CD14-positive monocyte (primary cell): ENCODE measurements at places on chromosomes 11 and 22.

DNA sequence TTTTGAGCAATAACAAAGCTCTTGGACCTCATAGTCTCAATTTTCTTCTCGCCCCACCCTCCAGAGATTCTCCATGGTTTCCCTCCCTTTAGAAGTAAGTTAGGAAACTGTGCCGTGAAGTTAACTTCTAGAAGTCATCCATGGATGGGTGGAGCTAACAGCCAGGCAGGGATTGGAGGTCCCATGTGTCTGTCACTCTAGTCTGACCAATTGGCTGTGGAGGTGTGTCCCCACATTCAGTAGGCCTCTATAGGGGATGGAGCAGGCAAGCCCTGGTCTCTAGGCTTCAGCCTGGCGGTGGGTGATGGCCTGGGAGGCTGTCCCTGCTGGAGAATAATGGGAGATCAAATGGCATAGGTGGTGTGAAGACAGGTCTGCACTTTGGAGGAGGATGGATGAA, 50.7 kb downstream of the TP53I11 start:
- peak; percentile 47 for DNase-seq

- DNase-seq: no peak
Observed at GRCh38 chr11:91840640-91841240, 383.9 kb upstream of the FAT3 start.

DNA sequence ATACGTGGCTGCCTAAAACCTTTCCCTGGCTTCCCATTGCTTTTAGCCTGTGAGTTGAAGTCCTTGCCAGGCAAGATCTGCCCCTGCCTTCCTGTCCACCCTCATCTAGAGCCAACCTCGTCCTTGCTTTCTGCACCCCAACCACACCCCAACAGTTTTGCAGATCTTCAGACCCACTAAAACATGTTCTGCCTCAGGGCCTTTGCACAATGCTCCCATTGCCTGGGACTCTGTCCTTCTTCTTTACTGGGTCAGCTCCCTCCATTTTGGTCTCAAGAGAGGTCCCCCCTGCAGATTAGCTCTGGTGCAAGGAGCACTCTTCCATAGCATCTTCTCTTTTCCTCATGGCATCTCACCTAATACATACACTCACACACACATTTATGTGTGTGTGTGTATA, 8.4 kb upstream of the ANAPC15 start:
- no peak for DNase-seq

DNA sequence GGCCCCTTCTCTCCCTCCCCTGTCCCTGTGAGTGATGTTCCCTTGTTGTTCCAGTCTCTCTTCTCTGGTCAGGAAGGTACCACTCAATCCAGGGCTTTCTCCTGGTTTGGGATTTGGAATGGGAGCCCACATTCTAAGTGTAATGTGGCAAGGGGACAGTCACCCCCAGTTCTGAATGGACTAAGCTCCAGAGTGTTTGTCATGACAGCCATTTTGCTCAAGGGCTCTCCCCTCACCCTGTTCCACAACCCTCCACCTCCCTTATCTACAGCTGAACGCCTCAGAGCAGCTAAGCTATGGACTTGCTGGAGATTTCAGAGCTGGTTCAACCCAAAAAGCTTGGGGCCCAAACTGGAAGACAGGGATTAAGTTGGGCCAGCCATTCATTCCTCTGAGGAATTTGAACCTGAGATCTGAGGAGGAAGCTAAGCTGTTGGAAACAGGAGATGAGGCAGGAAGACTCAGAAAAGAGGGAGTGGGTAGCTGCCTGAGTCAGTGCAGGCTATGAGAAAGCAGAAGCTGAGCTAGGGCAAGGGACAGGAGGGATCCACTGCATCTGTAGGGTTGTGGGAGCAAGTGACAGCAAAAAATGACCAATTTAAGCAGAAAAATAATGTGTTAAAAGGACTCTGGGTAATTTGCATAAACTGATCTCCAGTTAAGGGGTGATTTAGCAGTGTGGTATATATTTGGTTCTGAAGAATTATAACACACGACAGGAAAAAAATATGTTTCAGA, 22.9 kb upstream of the FCHSD2 start:
- peak; percentile 20 for DNase-seq

DNA sequence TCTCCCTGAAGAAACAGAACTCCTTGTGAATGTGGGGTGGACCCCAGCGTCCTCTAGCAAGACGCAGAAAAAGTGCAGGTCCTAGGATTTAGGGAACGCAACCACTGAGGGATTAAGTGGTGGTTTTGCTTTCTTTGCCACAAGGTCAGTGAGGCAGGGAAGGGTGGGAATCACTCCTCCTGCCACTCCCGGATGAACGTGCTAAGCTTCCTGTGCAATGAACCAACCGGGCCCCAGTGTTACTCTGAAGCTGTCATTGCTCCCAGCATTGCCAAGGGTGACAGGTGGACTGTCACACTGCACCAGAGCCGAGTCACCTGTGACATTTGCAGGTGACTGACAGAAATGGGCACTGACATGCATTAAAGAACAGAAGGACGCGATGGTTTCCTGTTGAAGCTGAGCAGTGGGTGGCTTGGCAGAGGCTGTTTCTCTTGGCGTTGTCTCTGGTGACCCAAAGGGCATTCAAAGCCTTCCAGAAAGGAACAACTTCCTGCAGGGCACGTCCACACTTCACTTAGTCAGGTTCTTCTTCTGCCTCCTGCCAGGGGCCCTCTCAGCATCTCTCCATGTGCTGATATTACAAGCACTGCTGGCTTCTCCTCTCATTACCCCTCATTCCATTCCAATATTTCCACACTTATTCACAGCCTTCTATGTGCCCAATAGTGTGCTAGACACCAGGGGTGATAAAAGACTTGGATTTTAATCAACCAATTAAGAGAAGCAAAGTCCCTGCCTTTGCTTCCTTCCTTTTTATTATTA, 9.7 kb downstream of the KIRREL3 start:
- no peak for DNase-seq

GRCh38 chr11:48122246-48122645, 94.4 kb upstream of the OR4B1 start:
- no peak for DNase-seq

DNA sequence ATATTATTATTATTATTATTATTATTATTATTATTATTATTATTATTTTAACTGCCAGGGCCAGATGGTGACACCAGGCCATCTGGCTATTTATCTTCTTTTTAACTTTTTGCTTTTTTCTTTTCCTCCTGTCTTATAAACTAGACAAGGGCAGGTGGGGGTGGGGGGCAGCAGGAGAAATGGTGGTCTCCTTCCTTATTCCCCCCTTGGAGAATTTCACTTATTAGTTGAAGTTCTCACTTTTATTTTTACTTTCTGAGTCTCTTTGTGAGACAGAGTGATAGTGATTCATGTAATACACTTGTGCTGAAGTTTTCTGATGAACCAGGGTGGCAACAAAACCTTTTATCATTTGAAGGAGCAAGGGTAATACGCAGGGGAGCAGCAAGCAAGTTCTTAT, 96.3 kb upstream of the ALKBH3 start:
- no peak for DNase-seq

DNA sequence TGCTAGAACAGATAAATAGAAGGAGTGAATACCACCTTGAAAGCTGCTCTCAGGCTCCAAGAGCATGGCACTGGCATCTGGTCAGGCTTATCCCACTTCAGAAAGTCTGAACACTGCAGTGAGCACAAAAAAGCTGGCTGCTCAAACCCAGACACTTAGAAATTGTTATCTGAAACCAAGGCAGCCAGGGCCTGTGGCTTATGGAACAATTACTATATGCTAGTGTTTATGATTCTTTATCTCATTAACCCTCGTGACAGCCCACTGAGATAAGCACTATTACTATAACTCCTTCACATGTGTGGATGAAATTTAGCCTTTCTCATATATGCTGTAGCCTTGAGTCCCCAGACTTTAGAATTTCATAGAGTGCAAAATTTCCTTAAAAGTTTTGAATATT, 400.2 kb downstream of the RAB38 start:
- DNase-seq: no peak

DNA sequence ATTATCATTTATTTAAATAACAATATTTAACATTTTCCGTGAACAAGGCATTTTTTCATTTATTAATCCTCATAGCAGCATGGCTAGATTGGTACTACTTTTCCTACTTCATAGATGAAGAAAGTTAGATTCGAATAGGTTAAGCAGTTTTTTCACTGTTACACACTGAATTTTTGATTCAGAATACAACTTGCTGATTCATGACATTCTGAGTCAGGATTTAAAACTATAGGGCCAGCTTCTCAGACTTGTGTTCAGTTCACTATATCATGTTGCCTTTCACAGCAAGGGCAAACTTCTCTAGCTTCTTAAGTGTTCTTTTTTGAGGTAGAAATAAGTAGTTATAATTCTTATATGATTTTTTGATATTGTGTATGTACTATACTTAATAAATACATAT, 31.5 kb downstream of the CYP2R1 start:
- no peak for DNase-seq

DNA sequence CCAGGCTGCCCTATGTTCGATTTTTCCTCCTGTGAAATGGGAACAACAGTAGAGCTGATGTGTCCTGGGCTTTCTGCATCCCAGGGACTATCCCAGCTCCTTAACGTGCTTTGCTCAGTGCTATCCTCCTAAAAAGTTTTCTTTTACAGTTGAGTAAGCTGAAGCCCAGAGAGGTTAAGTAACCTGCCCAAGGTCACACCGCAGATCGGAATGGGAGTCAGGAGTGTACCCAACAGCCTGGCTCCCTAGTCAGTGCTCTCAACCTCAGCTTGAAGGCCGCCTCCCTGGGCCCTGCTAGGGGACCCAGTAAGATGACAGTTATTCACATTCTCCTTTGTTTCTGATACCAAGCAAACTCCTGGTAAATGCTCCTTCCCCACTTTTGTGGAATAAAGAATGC, 45.9 kb downstream of the PARVB start:
- DNase-seq: no peak

- DNase-seq: no peak
Observed at GRCh38 chr11:14308114-14308896, 50.7 kb downstream of the RRAS2 start.
